ENCODE measurements at places on chromosomes 11 and 22.

DNA sequence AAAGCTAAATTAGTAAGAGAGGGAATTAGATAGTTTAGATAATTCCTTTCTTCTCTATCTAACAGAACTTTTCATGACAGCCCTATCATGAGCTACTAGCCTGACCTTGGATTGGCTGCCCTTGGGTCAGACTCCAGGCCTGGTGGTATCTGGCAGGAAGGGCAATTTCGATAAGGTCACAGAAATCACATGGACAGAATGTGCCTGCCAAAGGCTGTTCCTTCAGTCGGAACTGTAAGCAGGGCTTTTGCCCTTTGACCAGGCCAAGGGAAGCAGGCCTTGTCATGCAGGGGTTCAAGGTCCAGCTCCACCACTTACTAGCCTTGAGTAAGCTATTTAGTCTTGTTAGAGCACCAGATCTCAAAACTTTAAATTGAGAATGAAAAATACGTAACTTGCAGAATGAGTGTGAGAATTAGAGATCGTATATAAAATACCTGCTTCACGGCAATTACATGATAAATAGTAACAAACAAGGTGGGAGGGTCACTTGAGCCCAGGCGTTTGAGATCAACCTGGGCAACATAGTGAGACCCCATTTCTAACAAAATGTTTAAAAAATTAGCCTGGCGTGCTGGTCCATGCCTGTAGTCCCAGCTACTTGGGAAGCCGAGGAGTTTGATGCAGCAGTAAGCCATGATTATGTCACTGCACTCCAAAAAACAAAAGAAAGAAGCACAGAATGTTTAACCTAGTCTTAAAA, 60.8 kb upstream of the SC5D start:
- no peak for DNase-seq

GRCh38 chr11:116925050-116925449, 87.6 kb upstream of the APOA1 start:
- DNase-seq: no peak

DNA sequence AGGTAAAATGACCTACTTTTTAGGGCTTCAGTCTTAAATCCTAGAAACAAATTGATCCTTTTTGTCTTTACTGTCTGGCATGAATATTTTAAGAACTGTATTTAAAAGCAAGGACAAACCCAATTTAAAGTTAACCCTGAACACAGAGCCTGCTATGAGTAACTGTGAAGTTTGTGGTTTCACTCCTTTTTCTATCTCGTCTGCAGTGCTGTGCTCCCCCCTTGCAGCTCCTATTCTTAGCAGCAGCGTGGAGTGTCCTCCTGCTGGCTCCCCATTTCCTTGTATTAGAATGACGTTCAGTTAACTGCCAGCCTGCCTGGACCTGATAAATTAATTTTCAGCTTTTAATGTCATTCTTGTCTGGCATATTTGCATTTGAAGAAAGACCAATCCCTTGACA, 40.0 kb upstream of the LRRC4C start:
- no peak for DNase-seq

DNA sequence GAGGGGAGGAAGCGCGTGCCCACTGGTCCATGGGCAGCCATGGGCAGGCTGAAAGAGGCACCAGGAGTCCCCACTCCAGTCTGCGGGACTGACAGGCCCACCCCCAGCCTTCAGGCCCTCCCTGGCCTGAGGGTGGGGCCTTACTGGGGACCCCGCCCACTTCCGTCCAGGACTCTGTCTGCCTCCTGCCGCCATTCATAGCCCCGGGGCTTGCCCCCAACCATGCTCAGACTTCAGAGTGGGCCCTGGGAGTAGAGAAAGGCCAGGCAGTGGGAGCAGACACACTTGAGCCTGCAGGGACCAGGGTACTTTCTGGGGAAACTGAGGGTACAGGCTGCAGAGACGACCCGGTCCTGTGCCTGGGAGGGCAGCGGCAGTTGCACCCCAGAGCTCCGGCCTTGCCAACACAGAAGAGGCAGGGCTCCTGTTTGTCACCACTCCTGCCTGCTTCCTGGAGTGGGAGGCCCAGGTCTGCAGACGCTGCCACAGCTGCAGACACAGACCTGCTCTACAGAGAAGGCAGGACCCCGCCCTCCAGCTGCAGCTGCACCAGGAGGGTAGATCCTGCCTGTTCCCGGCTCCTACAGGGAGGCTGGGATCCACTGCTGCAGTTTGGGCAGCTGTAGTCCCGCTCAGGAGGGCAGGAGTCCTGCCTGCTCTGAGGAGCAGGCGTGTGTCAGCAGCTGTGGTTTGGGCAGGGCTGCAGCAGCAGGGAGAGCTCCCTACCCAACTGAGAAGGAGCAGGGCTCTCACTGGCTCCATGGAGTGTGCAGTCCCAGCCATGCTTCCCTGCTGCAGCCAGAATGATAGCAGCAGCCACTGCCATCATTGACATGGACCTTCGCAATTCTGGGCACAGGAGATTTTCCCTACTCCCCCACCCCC, 387.9 kb upstream of the ANO3 start:
- no peak for DNase-seq

DNA sequence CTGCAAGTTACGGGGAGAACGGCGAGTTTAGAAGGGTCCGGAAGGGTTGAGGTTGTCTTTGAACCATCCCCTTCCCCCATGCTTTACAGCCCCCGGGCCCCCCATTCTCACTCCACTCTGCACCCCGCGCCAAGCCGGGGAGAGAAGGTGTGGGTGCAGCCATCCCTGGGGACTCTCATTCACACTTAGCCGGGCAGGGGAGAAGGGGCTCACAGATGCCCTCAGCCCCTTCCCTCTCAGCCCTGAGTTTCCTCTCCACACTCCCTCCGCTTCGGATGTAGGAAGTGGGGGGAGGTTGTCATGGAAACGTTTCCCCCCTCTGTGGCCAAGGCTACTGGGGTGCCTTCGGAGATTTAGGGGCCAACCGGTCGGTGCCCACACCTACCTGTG, 334 bp downstream of the CADM1 start:
- no peak for DNase-seq

GRCh38 chr22:25346859-25347751, 127.7 kb downstream of the CRYBB2 start:
- no peak for DNase-seq

DNA sequence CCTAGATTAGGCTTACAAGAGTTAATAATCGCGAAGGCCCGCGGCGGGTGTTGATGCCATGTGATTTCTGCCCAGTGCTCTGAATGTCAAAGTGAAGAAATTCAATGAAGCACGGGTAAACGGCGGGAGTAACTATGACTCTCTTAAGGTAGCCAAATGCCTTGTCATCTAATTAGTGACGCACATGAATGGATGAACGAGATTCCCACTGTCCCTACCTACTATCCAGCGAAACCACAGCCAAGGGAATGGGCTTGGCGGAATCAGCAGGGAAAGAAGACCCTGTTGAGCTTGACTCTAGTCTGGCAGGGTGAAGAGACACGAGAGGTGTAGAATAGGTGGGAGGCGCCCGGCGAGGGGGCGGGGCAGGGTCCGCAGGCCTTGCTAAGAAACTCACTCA, 65.5 kb downstream of the AAMDC start:
- no peak for DNase-seq

GRCh38 chr11:95088946-95089619, 563 bp upstream of the ENDOD1 start:
- DNase-seq: peak; percentile 50

GRCh38 chr11:102338479-102339010, 8.5 kb upstream of the BIRC2 start:
- DNase-seq: no peak

DNA sequence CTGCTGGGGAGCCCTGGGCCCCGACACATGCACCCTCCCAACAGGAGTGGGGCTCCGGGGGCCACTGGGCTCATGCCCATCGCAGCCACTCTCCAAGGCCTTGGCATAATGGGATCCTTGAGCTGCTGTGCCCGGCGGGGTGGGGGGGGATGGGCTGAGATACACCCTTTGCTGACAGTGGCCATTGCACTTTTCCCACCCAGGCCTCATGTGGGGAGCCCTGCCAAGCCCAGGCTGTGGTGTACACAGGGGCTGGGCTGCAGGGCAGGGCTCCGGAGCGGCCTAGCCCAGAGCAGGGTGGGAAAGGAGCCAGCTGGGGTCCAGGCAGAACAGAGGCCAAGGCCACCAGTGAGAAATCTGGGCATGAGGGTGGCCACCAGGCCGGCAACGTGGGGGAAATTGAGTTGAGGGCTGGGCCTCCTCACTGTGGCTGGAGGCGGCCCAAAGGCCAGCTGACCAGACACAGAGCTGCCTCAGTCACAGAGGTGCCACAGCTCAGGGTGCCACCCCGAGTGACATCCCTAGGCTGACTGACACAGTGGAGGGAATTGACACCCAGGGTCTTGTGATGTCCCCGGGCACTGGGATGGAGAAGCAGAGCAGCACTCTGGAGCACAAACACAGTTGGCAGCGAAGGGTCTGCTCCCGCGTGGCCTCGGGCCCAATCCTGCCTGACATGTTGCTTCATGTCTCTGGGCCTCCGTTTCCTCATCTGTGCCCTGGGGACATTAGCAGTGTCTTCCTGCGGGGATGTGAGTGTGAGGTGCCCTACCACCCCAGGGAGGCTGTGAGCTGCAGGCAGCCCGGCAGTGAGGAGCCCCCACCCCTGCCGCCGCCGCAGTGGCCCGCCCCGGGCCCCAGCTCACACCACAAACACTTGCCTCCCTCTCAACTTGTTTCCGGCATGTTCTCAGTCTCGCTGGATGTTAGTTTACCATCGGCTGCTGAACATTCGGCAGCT, 30.4 kb downstream of the RTN4R start:
- no peak for DNase-seq

GRCh38 chr22:36211237-36211861, 9.7 kb upstream of the APOL4 start:
- DNase-seq: no peak

DNA sequence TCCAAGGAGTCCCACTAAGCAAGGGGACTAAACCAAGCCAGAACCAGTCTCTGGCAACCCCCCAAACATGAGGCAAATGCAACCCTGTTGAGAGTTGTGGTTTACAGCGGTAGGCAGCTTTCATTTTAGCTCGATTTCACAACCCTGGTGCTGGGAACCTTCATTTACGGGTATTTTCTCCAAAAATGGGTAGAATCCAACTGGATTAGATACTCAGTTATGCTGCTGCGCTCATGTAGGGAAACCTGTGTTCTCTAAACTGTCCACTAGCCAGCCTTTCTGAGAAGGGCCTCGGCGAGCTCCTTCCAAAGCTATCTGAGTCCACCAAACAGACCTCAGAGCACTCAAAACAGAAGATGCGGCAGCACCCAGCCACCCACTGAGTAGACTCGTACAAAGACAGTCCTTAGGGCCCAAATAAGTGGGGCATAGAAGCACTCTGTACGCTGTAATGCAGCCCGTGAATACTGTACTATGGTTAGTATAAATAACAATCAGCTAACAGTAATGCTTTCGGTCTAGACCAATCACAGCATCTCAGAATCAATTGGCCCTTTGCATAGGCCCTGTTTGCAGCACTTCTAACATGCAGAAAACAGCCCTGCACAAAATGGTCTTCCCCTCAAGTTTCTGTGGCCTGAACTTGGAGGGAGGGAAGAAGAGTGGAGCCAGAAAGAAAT, 104.7 kb downstream of the ETS1 start:
- DNase-seq: no peak

- no peak for DNase-seq
Measured at GRCh38 chr11:46364791-46365190, 16.7 kb upstream of the MDK start.

DNA sequence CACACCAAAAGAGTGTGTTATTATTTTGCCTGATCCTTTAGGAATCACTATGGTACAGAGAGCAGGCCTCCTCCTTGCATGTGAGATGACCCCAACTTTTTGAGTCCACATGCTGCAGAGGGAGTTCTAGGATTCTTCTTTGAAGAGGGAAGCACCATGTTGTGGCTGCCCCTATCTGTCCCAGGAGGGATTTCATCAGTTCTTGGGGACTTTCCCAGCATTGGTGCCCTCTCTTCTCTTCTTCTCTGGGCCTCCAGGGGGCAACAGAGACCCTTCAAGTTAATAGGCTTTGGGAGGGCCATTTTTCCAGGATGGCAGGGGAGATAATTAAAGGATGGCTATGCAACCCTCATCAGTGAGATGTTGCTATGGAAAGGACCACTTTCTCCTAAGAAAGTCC, 3.6 kb downstream of the MMP1 start:
- peak; percentile 40 for DNase-seq

DNA sequence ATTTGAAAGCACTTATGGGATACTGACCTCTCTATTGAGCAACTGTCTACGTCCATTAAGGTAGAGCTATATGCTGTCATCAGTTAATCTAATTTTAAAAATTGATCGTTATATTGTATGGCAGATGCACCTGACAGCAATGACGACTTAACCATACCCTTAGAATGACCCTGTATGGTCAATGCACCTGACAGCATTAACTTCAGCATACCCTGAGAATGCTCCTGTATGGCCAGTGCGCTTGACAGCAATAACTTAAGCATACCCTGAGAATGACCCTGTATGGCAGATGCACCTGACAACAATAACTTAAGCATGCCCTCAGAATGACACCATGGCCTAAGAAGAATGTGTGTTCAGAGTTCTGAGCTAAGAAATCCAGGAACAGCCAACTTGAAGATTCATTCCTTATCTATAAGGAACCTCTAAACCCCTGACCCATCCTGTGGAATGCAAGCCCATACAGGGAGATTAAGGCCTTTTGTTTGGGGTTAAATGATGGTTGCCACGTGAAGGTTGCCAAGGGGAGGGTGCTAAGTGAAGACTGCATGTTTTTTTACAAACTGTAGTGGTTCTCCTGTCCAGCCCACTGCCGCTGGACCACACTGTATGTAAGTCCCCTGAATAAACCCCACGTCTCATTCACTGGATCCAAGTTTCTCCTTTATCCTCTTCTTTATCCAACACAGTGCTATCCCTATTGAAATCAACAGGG, 138.3 kb downstream of the GUCY1A2 start:
- no peak for DNase-seq

Data from cerebellar cortex (tissue), 1 donor.